Stimulated activated naive CD8-positive, alpha-beta T cell treated with anti-CD3 and anti-CD28 coated beads, Interleukin-15, Interleukin-2, amounts not matched to agents 100 U/mL and 50 U/mL, for 24 hours (primary cell): ENCODE measurements at places on chromosomes 16 and 17.

- DNase-seq: no peak
Measured at GRCh38 chr17:42411361-42411760, 11.7 kb downstream of the CAVIN1 start.

- no peak for DNase-seq
Measured at GRCh38 chr16:77705351-77705750, 17.0 kb upstream of the NUDT7 start.

DNA sequence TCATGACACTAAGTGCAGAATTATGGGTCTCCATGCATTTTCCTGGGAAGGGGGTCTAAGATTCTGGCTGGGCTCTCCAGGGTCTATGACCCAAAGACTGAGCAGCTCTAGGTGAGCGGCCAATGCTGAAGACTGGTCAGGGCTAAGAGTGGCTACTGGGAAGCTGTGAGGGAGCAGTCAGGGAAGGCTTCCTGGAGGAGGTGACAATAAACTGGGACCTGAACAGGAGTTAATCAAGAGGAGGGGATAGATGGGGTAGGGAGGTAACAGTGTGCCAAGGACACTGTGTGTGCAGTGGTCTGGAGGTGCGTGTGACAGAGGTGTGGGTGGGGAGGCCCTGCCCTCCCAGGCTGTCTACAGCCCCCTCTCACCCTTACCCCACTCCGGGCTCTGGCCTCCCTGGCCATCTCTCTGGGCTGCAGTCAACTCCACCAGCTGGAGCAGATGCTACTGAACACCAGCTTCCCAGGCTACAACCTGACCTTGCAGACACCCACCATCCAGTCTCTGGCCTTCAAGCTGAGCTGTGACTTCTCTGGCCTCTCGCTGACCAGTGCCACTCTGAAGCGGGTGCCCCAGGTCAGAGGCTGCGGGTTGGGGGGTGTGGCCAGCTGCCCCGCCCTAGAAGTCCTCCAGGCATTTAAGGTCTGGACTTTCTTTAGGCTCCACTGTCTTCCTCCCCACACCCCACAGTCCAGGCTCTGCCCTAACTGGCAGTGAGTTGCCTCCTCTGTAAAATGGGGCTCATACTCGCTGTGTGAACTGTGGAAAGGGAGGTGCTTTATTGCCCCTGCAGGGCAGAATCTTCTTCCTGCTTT is 20.4 kb downstream of the ADGRG5 start:
- no peak for DNase-seq

- DNase-seq: no peak
Measured at GRCh38 chr16:84742641-84743092, 42.9 kb downstream of the USP10 start.

GRCh38 chr17:53516636-53517035 is 306.1 kb upstream of the KIF2B start:
- DNase-seq: no peak

DNA sequence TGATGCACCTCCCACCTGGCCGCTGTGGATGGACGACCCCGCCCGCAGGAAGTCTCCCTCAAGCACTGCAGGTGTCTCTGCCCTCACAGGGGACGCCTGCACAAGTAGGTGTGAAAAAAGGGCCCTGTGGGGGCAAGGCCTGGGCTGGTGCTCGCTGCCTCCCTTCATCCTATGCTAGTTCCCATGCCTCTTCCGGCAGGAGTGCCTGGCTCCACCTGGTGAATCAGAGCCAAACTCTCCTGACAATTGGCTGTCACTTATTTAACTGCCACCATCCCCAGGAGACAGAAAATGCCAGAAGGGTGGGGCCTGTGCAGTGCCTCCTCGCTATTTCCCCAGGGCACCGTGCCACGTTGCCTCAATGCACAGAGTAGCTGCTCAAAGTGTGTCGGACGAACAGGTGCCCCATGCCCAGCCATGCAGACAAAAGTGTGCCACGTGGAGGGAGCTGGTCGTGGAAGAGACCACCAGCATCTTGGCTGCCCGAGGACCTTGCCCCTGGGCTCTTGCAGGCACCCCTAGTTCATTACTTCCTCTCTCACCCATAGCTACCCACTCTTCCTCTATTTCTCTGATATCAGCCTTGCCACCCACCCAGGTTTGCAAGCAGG is 170.7 kb downstream of the SEC14L1 start:
- no peak for DNase-seq

GRCh38 chr17:39639566-39640458 is 2.9 kb downstream of the STARD3 start:
- DNase-seq: no peak

DNA sequence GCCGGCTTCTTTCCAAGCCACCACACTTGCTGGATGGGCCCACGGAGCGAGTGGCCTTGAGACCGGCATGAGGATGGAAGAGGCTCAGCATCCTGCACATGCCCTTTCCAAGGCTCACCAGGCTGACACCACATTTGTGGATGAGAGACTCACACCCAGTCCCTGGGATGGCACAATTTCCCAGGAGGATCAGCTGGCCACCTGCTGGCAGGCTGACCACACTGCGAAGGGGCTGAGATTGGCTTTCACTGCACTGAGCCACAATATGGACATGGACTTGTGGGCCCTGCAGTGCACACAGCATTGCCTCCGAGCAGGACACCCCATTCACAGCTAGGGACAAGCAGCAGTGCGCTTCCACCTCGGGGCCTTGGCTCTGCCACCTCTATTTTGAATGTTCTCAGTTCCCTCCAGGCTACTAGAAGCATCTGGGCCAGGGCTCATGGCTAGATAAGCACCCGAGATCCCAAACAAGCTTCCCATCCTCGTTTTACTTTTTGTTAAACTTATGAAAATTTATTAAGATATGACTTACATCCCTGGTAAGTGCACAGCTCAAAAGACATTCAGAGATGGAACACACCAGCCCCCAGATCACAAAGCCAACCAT is 25.3 kb upstream of the KSR1 start:
- DNase-seq: no peak

DNA sequence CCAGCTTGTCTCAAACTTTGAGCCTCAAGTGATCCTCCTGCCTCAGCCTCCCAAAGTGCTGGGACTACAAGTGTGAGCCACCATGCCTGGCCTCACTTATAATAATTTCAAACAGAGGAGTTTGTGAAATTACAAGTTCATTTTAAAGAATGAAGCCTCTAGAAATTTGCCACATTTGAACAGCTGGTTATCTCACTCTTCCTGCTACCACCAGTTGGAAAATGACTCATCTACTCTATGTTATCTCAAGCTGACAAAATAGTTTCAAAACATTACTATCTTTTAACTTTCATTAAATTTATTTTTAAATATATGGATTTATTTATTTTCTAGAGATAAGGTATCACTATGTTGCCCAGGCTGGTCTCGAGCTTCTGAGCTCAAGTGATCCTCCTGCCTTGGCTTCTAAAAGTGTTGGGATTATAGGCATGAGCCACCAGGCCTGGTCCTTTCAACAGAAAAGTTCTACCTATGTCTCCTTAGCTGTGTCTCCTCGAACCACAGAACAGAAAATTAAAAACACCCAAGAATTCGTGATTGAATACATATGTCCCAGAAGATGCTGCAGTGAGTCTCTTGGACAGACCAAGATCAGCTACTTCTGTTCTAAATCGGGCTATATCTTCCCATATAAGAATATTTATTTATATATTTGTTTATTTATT is 47.6 kb downstream of the MYH13 start:
- DNase-seq: no peak

GRCh38 chr17:2239882-2240430 is 63.6 kb downstream of the SMG6 start:
- DNase-seq: no peak

GRCh38 chr16:76268824-76269223 is 8.4 kb upstream of the CNTNAP4 start:
- no peak for DNase-seq

DNA sequence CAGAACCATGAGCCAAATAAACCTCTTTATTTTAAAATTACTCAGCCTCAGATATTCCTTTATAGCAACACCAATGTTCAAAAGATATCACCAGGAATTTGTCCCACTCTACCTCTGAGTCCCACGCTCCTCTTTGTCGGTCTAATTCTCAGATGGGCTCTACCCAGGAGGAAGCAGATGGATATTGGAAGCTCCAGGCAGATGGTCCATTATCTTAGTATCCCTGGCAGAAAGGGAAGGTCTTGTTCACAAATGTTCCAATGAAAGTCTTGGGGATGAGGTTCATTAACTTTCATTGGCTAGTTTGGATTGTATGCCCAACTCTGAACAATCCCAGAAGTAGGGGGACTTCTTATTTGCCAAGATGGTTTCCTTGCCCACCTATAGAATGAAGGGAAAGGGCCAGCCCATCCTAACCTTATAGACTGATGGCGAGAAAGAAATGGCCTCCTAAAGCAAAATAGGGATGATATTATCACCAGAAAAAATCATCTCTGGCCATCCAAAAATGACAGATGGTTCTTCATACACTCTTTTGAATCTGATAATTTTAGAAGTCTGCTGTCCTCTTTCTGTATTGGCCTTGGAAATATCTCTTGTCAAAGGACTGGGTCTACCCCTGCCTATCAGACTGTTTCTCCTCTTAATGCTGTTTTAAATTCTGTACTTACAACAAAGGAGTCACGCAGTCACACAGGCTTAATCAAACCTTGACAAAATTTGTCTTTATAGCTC is 21.3 kb upstream of the ELAC2 start:
- no peak for DNase-seq

DNA sequence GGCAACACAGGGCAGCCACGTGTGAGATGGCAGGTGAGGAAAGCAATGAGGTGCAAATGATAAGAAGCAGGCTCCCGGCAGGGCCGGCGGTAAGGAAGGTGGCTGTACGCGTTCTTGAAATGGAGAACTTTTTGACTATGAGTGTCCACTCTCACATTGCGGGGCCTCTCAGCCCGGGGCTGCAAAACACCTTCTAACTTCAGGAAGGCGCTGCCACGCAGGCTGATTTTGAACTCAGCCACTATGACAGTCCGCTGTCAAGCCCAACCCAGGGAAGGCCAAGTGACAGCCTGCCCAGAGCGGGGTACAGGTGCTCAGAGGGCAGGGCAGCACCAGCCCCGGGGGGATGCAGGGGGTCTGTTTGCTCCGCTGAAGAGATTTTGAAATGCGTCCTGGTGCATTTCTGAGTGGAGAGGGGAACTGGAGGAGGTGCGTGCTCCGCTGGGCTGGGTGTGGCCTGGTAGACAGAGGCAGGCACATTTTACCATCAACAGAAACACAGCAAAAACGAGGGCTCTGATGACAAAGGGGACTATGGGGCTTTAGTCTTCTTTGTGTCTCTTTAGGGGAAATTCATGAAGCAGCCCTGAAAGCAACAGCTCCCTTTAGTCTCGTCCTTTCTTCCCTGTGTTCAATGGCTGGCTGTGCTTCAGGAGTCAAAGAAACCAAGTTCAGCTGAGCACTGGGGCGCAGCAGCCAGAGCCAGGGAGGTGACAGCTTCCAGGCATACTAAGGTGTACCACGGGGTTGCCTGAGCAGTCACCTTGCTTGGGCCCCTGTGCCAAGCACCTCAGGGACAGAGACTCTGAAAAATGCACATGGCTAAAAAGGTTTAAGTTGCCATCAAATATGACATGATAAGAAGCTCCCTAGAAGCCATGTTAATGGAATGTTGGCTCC is 14.6 kb upstream of the SREBF1 start:
- DNase-seq: no peak

- DNase-seq: no peak
Measured at GRCh38 chr17:2825253-2825970, 29.2 kb downstream of the RAP1GAP2 start.
